Kidney capillary endothelial cell (primary cell): ENCODE measurements at places on chromosomes 7 and 10.

- DNase-seq: no peak
Observed at GRCh38 chr7:48105045-48105444, 16.0 kb downstream of the UPP1 start.

GRCh38 chr7:27173956-27174873 is at the start of gene HOXA10:
Gene HOXA10, minus strand, starts transcription at chr7:27174320. Its CDS starts 14 bp downstream, at chr7:27174306.
- no peak for DNase-seq

DNA sequence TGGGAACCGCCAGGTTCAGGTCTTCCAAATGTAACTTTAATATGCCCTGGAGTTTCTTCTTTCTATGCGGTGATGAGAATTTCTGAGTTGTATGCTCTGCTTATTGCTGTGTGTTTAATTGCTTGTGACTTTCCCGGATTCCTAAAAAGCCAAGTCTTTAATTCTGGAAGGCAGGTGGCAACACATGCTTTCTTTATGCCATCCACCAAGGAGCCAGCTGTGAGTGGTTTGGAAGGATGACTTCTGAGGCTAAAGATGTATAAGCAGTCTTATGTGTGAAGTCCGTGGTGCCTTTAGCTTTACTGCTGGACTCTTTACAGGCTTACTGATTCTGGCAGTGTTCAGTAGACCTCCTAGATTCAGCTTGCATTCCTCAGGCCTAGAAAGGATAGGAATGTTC is 3.1 kb downstream of the SDK1 start:
- no peak for DNase-seq

DNA sequence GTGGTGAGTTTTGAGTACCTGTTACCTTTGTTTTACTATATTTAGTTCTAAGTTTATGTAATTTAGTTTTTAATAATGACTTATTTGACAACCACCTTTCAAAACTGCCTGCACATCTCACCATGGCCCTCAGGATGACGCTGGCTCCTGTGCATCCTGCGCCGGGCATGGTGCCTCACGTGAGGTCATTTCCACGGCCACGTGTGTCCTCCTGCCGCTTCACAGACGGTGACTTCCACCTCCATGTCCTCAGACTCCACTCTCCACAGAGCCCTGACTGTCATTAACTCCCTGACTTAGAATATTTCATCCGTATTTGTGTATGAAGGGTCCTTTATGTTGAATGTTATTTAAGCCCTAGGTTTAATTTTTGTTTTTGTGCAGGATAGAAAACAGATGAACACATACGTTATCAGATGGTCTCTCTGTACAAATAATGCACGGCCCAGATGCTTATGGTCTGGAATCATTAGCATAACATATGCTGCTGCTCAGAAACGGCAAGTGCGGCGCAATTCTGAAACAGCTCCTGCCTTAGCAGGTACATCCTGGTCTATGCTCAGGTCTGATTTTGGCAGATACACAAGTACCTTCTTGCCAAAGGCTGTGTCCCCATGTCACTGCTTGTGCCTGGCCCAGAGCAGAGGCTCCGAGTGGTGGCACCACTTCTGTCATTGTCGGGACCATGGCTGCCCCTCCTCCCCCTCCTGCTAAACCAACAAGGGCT is 155.8 kb downstream of the WDR37 start:
- no peak for DNase-seq

DNA sequence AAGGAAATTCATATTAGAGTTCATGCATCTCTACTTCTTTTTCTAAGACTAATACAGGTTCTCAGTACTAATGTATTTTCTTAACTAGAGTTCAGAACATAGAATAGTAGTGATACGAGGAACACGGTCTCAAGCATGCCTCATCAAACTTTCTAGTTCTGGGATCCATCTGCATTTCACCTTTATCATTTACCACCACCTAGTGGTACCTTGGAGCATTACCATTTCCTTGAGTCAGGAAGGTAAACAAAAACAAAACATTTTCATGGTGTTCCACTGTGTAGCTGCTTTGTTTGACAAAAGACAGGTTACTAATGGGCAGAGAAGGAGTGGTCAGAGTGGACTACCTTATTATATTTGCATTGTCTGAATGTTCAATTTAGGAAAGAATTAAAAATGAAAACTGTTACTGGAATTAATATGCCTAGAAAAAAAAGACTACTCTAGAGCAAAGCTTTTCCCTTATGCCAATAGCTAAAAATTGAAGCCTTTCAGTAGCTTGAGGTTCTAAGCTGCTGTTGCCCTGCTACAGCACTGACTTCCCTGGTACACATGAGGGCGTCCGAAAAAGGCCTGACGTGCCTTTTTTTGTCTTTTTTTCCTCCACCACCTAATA is 44.5 kb downstream of the STARD3NL start:
- DNase-seq: peak; percentile 58

- DNase-seq: no peak
Observed at GRCh38 chr10:62244088-62244487, 24.6 kb downstream of the RTKN2 start.

DNA sequence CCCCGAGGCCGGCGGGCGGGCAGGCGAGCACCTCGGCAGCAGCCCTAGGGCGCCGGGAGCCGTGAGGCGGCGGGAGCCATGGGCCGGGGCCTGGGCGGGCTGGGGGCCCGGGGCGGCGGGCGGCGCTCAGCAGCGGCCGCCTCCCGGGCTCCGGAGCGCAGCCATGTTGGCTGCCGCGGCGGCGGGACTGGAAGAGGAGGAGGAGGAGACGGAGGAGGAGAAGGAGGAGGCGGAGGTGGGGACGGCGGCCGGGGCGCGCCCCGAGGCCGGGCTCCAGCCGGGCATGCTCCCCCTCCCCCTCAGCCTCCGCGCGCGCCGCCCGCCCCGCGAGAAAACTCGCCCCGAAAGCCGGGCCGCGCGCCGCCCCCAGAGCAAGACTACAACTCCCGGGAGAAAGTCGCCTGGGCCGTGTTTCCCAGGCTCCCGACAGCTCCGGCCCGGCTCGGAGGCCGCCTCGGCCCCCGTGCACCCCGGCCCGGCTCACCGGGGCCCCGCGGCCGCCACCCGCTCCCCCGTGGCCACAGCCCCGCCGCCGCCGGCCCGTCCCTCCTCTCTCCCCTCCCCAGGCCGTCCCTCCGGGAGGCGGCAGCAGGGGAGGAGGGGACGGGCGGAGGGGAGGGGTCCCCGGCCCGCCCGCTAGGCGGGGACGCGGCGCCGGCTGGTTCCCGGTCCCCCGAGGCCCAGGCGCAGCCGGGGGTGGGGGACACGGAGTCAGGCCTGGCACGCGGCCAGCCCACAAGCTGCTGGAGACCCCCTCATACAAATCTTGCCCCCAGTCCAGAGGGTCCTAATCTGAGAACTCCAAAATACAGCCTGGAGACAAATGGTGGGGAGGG is at the start of gene DLG5:
DLG5 (minus strand) TSS at position 190 of the 836 bp plus-strand sequence. CDS start 235 bp downstream, outside the sequence.
- no peak for DNase-seq

GRCh38 chr7:87210506-87210905 is 9.0 kb downstream of the TMEM243 start:
- DNase-seq: no peak

DNA sequence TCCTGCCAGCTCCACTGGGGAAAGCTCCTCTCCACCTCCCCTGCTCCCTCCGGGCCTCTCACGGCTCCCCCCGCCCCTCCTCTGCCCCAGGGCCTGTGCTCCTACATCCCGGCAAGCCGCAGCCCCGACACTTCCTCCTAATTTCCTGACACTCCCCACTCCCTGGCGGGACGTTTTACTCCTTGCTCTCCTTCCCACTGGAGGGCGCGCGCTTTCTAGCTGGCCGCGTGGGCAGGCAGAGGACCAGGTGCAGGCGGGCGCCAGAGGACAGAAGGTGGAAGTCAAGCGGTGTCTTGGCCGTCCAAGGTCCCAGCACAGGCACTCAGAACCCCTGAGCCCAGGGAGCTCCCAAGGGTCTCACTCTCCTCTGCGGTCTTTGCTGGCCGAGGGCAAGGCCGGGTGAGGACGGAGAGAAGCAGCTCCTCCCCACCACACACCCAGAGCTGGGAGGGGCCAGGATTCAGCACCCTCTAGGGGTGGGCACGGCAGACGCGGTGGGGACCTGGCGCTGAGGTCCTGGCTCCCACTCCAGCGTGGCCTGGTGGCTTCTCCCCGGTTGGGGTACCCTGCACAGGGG is 19.1 kb downstream of the ADAM8 start:
- peak; percentile 35 for DNase-seq

- DNase-seq: no peak
Observed at GRCh38 chr7:99033765-99034164, 110.1 kb downstream of the SMURF1 start.

GRCh38 chr7:130396109-130396508 is 15.8 kb downstream of the CPA1 start:
- DNase-seq: no peak

DNA sequence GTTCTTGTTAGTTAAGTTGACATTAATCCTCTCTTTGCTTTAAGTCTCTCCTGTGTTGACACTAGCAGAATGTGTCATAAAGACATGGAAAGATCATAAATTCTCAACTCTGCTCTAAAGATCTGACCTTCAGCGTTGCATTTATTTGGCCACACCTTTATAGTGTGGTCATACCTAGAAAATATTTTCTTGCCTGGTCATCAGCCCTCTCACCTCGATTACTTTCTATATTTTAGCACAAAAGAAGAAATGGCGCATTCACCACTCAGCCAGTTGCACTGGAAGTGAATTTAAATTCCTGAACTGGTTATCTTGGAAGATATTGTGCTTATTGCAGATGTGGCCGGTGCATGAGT is 96.7 kb upstream of the PDCD4 start:
- no peak for DNase-seq

DNA sequence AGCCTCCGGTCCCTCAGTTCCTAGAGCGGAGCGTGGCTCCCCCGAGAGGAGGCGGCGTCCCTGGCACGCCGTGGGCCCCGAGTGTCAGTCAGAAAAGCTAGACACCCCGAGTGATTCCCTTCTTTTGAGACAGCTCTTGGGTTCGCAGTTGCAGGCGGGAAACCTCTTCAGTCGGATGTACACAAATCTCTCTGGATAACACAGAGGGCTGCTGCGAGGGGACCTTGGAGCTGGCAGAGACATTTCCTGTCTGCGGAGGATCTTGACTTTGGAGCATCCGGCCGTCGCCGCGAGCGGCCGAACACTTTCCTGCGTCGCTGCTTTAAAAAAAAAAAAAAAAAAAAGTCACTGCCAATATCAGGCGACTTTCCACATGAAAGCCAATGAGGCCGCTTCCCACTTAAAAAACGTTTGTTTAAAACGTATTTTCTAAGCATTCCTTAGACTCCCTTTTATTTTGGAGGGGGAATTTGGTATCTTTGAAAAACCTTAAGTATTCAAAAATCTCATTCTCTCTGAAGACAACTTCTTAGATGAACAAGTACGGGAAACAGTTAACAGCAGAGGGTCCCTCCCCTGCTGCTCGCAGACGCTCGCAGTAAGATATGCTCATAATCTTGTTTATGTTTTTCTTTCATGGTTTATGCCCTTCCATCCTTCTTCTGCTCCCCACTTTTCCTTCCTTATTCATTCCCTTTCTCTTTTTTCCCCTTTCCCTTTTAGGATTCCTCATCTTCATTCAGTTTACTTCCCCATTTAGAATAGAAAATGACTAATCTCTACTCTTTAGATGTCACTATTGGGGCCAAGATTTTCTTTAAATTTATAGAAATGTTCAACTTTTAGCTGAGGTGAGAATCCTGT is 10.0 kb downstream of the HHEX start:
- peak; percentile 77 for DNase-seq

- no peak for DNase-seq
Observed at GRCh38 chr10:102644066-102644645, at the start of gene TRIM8. Gene TRIM8, plus strand, starts transcription at chr10:102644479. Its CDS starts 139 bp downstream, at chr10:102644618.
